ENCODE measurements at places on chromosomes 13 and 19. TPM values are rescaled to one million over a fixed set of nuclear protein-coding genes. Genes with fewer than 3 reads are reported as not detected.

The ZNF846 gene
- polyA plus RNA-seq, result 5.4 TPM

The GARIN5A gene
- 1.1 TPM for polyA plus RNA-seq

The MAN2B1 gene
- 18.6 TPM for polyA plus RNA-seq

- DNase-seq, result no peak
Measured at GRCh38 chr13:40662866-40663265, 3.6 kb downstream of the FOXO1 start.

DNA sequence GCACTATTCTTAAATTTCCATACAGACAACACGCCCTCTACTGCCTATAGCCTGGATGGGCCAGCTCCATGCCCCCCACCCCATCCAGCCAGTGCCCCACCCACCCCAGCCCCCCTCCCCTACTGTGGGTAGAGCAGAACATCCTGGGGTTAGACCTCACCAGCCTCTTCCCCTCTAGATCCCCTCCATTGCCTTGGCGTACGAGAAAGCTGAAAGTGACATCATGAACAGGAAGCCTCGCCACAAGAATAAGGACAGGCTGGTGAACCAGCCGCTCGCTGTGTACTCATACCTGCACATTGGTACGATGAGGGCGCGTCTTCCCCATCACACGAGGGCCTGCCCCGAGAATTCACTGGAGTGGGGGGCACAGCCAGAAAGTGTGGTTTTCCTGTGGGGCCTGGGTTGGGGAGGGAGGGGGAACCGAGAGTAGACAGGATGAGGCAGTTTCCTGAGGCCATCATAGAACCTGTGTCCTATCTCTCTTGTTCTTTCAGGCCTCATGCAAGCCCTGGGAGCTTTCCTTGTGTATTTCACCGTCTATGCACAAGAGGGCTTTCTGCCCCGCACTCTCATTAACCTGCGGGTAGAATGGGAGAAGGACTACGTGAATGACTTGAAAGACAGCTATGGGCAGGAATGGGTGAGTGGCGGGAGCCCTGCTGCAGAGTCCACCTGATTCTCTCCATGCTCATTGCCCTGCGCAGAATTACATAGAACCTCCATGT lies 29.1 kb downstream of the ATP12A start:
- no peak for DNase-seq

DNA sequence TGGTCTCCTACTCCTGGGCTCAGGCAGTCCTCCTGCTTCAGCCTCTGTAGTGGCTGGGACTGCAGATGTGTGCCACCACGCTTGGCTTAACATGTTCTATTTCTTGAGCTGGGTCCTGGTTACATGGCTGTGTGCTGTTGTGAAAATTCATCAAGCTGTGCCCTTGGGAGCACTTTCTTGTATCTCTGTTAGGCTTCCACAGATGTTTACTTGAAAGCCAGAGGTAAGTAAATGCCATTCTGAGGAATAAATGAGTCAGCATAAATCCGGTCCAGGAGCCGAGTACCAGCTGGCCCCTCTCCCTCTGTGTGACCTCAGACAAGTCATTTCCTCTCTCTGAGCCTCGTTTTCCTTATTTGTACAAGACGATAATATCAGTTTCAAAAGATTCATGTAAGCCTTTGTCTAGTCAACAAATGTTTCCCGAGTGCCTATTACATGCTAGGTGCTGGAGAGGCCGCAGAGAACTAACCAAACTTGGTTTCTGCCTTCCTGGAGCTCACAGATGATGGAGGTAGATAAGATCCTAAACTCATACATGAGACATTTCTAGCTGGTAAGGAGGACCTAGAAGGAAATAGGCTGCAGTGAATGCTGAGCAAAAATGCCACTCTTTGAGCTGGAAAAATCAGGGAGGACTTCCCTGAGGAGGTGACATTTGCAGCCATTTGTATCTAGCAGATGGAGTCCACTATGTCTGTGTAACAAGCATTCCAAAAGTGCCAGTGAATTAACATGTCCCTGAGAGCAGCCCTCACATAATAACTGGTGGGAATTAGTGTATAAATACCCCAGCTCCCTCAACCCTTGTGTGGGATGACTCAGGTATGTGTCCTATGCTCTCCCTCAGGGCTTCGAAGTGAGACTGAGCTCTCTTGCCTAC lies 2.7 kb upstream of the RASAL3 start:
- no peak for DNase-seq

GRCh38 chr19:44924243-44924725 lies 9.9 kb downstream of the APOC1 start:
- no peak for DNase-seq

Data from heart left ventricle (tissue), 16 donors.